ENCODE measurements at places on chromosomes 2 and 18.

DNA sequence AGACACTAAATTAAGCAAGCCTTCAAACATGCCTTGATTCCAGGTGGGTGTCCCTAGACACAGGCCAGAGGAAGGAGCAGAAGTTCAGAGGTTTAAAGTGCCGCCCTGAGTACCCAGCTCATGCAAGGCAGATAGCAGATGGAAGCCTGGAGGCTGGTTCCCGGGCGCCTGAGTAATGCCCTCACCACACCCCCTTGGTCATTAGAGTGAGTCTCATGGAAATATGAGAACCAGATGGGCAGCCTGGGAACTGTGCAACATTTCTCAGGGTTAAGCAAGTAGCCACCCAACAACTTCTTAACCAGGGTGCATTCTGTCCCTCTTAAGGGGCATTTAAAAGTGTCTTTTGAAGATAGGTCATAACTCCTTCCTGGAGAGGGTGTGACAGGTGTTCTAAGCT lies 44.1 kb downstream of the TGFA start:
- no peak for DNase-seq

DNA sequence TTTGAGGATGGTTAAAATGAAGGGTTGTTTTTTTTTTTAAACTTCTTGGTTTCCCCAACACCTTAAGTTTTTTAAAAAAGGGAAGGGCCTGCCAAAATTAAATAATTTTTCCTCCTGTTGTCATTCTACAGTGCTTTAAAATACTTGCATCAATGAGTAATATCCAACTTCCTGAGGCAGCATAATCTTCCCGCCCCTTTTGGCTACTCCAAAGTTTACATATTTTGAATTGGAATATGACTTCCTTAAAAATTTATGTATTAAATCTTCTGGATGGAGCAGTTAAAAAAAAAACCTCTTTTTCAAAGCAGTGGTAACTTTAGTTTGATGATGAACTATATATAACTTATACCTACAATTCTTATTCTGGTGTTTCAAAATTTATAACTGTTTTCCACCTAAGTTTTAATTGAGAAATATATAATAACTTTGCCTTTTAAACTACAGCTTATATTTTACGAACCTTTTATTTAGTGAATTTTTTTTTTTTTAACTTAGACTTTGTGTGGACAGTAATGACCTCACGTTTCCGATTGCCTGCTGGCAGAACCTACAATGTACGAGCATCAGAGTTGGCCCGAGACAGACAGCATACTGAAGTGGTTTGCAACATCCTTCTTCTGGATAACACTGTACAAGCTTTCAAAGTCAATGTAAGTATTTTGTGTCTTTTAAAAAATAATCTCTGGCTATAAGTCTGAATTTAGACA lies 49.8 kb downstream of the PTPN4 start:
- no peak for DNase-seq

GRCh38 chr2:13584020-13584419 lies 867.3 kb downstream of the TRIB2 start:
- DNase-seq = no peak

DNA sequence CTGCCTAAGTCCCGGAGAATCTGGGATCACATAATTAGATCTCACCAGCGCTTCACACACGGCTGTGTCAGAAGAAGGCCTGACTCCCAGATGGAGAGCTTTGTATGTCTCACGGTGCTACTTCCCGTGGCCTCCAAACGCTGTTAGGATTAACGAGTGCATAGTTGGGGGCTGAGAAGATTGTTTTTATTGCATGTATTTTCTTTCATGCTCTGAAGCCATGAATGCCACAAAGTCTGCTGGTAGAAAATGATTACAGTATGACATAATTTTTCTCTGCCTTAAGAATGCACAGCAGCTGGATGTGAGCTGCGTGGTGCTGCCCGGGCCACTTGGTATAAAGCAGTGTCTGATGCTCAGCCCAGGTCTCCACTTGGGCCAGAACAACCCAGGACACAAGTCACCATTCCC lies 166.5 kb downstream of the SEPTIN10 start:
- DNase-seq = no peak

- no peak for DNase-seq
Observed at GRCh38 chr2:54956111-54956627, 94.1 kb downstream of the RTN4 start.

DNA sequence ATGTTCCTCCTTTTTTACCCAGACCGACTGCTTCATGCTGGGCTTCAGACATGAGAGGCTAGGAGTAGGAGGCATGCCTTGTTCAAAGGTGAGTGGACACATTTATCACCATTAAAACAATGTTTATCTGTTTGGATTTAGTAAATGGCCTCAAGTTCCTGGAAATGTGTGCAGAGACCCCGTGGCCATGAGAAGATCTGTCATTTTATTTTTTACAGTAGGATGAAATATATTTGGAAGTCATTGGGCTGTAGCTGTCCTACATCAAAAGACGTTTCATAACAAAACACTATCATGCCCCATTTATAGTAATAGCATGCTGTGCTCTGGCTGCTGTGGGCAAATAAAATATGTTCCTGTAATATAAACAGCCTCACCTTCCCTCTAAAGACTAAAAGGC lies 403.9 kb upstream of the TNP1 start:
- no peak for DNase-seq

GRCh38 chr2:230665263-230665691 lies 47.4 kb upstream of the CAB39 start:
- no peak for DNase-seq

DNA sequence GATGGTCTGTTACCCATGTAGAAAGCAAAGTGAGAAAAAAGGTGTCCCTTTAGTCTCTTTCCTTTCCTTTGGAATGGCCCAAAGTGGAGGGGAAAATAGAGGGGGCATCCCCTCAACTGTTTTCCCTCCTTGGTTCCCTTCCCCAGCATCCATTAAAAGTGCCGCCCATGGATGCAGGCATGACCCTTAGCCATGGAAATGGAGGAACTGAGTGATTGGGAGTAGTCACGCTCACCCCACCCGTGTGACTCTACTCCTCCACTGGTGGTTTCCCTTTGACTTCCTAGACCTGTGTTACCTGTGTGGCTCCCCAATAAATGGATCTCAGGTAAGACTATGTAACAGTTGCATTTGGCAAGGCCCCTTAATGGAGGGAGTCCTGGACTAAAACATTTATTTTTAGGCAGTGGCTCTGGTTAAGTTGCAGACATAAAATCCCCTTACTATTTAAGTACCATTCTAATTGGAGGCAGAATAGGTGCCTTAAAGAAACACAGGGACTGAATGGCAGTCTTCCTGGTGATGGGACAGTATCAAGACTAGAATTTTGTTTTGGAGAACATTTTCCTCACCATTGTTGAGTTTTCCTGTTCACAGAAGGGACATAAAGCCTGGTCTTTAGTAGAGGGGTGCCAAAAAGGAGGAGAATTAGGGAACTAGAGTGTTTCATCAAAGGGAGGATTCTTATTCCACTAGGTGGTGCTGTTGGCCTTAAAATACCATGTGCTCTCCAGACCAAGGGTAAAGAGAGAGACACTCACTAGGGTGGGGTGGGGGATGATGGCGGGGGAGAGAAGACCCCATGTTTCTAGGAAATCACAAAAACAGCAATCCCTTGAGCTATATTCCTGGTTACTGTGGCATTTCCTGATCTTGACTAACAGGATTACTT lies 25.7 kb upstream of the PLA2R1 start:
- DNase-seq = peak; percentile 12

GRCh38 chr18:3261373-3262233 lies at the start of gene MYL12B:
Gene MYL12B (plus strand): TSS chr18:3262133. CDS start chr18:3272899, 10,766 bp downstream.
- DNase-seq = peak; percentile 85

DNA sequence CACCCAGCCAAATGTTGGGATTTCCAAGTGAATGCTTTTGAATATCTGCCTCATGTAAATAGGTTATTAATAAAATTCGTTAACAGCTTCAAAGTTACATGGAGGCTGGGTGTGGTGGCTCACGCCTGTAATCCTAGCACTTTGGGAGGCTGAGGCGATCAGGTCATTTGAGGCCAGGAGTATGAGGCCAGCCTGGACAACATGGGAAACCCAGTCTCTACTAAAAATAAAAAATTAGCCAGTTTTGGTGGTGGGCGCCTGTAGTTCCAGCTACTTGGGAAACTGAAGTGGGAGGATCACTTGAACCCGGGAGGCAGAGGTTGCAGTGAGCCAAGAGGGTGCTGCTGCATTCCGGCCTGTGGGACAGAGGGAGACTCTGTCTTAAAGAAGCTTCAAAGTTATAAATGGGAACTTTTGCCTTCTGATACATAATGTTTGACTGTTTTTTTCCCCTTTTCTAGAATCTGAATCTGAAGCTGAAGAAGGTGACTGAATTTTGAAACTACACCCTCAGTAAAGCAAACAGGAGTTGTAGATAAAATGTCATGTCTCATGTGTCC lies 10.1 kb downstream of the BZW1 start:
- DNase-seq = no peak

DNA sequence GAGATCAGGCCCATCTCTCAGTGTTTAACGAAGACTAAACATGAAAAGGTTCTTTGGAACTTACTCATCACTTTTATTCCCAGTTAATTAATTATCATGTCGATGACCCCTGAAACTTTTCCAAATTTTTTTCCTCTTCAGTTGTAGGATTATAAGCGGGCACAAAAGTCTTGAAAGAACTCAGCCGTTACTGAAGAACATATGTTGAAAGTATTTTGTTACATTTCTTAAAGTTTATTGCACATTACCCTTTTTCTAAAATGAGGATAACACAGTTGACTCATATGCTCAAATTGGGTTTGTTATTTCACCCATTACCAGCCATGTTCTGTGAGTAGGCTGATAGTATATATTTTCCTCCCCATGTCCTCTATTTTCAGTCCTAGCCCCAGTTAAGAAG lies 75.9 kb upstream of the COL3A1 start:
- no peak for DNase-seq

GRCh38 chr2:106565599-106565998 lies 78.4 kb downstream of the CD8B2 start:
- no peak for DNase-seq

GRCh38 chr2:207725873-207726578 lies 14.6 kb downstream of the CCNYL1 start:
- no peak for DNase-seq

DNA sequence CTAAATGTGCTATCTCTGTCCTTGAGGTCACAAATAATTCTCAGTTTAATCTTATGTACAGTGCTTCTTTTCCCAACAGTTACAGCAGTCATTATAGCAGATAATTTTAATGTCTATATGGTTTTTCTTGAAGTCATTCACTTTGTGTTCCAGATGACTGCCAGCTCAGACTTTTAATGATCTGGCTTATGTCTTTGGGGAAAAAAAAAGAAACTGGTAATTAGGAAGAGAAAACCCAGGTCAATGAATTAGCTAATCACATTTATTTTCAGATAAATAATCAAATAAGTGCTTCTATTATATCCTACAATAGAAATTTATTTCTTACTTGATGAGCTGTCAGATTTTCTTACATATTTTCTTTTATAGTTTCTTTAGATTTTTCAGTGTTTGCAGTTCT lies 96.0 kb downstream of the COMMD1 start:
- DNase-seq = no peak

GRCh38 chr2:46704593-46704992 lies 211.0 kb downstream of the MCFD2 start:
- DNase-seq = no peak

- DNase-seq = no peak
Observed at GRCh38 chr2:140351692-140352091, 1571.5 kb upstream of the NXPH2 start.

GRCh38 chr2:220528180-220528675 lies 900.8 kb downstream of the SLC4A3 start:
- no peak for DNase-seq

DNA sequence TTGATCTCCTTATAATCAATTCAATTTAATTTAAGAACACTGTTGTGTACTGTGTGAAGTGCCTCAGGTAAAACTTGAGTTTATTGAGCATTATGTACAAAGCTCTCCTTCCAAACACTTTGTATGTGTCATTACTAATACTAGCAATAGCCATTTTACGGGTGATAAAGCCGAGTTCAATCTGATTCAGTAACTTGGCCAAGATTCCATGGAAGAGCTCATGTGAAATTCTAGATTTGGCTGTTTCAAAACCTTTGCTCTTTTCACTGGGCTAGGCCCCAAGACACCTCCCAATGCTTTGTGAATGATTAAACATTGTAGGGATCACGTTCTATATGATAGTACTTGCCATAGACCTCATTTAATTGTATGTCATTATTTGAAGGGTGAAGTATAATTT lies 8.9 kb upstream of the NFE2L2 start:
- DNase-seq = no peak

- DNase-seq = no peak
Observed at GRCh38 chr2:72300147-72300684, 152.6 kb upstream of the CYP26B1 start.

DNA sequence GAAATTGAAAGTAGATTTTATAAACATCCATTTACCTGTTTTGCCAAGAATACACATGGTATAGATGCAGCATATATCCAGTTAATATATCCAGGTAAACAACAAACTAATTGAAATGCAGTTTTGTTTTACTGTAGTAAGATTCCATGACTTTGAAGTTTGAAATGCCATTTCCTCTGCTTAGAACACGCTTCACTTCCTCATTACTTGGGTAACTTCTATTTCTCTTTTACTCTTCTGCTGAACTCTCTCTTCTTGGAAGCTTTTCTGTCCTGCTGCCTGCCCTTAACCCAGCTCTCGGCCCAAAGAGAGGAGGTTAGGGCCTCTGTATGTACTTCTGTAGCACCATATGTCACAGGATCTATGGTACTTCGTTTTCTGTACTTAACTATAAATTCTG lies 14.1 kb upstream of the IL1RL2 start:
- DNase-seq = no peak

DNA sequence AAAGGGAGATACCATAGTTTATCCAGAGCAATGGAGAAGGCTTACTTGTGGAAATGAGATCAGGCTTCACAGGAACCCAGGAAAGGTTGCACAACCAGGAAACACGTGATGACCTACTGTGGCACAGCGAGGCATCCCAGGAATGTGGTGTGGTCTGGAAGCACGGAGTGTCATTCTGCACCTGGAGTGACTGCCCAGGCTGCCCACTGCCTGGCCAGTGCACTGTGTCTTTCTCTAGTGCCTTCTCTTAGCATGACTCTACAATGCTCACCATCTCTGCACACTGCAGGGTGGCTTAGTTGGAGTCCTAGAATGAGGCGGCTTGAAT lies 48.9 kb downstream of the CHST9 start:
- DNase-seq = no peak

DNA sequence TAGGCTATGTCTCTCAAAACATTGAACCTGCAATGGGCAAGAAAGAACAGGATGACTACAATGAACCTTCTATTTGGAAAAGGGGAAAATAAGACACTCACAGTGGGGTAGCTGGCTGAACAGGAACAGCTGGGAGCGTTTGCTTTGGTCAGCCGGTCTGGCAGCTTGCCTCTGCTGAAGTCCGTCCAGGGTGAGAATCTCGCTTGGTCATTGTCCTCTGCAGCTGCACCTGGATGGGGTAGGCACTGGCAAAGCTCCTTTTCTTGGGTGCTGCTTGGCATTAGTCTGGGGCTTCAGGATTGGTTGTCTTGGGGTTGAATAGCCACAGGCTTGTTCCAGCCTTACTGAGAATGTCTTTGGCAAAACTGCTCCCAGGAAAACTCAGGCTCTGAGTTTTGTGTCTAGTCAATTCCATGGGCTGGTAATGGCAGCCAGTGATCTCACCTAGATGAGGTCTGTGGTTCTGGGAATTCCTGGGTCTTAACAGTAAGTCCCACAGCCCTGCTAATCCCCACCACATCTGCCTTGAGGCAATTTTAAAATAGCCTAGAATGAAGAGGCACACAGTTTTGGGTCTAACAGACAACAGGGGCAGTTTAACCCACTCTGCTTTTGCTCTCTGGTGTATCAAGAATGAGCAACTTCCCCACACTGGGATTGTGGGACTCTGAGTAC lies 13.4 kb downstream of the NEDD4L start:
- DNase-seq = no peak

Data from nephron progenitor cell (in vitro differentiated cells).